ENCODE measurements at places on chromosomes 5 and 9.

DNA sequence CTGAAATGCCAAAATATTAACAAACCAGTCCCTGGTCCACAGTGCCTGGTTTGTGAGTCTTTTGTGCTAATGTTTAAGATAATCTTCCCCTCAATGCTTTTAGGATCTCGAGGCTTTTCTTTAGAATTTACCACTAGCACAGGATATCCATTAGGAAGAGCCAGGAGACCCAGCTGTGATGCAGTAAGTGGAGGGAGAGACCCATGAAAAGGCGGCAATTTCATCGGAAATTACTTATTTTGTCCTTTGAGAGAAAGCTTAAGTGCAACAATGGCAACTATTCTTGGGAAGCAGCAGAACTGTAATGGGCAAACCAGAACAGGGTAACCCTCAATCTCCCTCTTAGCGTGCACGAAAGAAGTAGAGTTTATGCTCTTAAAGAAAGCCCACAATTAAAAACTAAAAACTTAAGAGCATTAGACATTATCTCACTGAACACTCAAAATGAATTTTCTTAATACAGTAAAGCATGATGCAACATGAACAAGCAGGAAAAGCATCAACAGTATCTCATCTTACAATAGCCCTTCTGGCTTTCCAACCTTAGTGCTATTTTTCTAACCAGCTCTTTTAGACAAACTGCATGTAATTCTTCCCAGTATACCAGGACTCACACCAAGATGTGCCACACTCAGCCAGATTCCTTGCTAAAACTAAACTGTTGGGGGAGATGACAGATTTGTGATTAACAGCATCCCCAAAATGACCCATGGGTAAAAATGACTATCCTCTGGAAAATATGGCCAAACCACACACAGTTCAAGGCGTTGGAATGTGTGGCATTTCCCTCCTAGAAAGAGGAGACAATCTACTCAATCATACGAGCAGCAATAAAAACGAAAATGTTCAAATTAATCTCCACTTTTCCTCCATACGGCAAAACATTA lies 36.4 kb downstream of the PWWP2A start:
- H3K4me1 ChIP-seq = peaks cover 12% of the 10 kb centered on the region
- no peak for DNase-seq
- no peaks in the 10 kb centered on the region for H3K27me3 ChIP-seq
- H3K27ac ChIP-seq = peak overlapping the region; percentile 7
- no peaks in the 10 kb centered on the region for H3K36me3 ChIP-seq

DNA sequence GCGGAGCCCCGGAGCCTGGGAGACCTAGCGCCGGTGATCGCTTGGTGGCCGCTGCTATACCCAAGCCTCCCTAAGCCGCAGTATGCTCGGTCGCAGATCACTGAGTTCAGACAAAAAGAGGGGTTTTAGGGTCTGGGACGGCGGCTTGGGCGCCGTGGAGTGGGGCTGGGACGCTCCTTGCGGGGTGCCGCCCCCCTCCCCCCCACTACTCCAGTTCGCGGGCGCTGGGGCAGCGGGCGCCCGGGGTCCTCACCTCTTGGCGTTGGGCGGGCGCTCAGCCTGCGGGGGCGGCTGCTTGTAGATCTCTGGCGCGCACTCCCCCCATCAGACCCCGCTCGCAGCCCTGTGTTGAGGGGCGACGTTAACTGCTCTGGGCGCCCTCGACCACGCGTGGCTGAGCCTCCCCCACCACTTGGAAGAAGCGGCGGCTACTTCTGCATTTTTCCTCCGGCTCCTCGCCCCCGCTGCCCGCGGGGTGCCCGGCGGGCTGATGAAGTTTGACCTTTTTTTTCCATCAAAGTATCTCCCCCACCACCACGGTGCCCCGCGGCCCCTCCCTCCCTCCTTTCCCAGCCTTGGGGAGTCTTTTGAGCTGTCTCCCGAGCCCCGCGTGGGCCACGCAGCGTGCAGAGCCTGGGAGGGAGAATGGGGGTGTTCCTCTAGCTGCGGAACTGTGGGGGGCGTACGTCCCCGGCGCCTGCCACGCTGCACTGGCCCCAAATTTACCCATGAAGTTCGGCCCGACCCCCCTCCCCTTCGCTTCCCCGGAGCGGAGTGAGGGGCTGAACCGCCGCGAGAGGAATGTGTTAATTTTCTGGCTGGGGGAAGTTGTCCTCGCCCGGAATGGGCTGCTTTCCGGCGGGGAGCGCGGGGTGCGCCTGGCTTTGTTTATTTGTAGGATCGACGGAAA lies 1.2 kb downstream of the CXXC5 start:
- no peak for DNase-seq
- H3K27me3 ChIP-seq = no peaks in the 10 kb centered on the region
- peak overlapping the region; percentile 87 for H3K27ac ChIP-seq

DNA sequence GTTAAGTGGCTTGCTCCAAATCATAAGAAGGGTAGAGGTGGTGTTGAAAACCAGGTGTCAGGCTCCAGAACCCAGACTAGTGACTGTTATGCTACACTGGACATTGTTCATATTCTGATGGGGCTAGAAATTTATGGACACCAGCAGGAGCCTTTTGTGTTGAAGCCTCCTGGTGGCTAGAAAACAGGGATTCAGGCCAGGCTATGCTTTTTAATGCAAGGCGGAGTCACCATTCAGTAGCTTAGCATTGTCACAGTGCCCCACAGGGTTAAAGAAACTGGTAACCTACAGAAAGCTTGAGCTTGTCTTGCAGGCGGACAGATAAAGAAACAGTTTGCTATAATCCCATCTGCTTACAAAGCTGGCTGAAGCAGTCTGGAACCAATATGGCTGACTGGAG lies 23.0 kb upstream of the GOLM1 start:
- no peak overlapping the region for H3K4me3 ChIP-seq
- DNase-seq = no peak
- H3K27ac ChIP-seq = no peak overlapping the region
- no peaks in the 10 kb centered on the region for H3K36me3 ChIP-seq
- peaks cover 6% of the 10 kb centered on the region for H3K4me1 ChIP-seq
- no peaks in the 10 kb centered on the region for H3K27me3 ChIP-seq

DNA sequence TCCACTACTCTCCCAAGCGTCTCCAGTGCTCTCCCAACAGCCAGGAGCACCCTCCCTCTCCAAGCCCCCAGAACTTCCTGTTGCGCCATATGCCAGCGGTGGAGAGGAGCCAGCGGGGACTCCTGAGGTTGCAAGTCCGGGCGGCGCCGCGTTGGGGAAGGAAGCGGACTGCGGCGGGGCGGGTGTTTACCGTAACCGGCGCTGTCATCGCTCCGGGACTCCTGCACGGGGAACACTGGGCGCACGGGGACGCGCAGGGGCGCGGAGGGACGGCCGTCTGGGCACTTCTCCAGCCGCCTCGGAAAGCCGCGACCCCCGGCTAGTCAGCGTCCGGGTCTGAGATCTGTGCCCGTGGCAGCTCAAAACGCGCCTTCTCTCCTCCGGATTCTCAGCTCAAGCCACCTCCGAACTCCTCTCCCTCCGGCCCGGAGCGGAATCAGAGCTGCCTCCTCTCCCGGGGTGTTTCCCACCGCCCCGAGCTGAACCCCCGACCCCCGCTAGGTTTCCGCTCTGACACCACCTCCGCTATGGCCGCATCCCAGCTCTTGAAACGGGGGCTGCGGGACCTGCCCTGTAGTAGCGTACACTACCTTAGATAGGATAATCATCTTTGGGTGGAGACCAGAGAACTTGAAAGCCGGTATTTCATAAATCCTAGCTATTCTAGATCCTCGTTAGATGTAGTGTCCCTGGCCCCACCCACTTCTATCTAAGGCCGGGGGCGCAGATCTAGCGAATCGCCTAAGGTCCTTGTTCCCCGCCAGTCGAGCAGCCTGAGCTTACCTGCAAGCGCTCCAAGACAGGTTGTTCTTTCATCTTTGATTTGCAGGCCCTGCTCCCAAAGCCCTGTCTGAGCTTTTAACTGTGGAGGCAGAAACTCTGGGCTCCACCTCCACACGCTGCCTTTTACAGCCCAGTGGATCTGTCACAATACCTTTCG lies at the start of gene TRPM6:
TSS of gene TRPM6 (minus strand) at position 881 of the 940 bp plus-strand sequence. CDS start at position 816, 65 bp downstream.
- peak within 1 kb of the TSS; percentile 60 for H3K4me3 ChIP-seq
- H3K36me3 ChIP-seq = no peaks in the 10 kb centered on the region

DNA sequence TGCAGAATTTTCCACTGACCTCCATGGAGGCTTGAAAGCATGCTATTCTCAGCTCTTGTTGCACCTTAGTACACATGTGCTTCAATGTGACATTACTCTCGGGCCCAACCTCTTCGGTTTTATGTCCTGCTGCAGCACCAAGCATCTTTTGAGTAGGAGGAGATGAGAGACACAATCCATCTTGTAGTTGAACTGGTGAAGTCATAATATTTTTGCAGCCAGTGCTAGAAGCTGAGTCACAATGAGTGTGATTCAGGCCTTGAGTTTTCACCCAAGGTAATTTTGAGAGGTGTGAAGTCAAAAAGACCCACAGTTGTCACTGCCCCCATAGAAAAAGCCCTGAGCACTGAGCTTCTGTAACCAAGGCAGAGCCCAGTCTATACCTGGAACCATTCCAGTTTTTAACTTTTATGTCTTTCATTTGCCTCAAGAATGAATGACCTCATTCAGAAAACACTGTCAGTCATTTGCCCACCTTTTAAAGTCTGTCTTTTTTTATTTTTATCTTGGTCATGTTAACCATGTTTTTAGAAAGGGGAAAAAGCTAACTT lies 117.7 kb downstream of the ZNF462 start:
- H3K27me3 ChIP-seq = no peaks in the 10 kb centered on the region
- no peak for DNase-seq
- no peak overlapping the region for H3K4me3 ChIP-seq
- no peak overlapping the region for H3K27ac ChIP-seq
- H3K4me1 ChIP-seq = no peaks in the 10 kb centered on the region
- no peaks in the 10 kb centered on the region for H3K36me3 ChIP-seq

DNA sequence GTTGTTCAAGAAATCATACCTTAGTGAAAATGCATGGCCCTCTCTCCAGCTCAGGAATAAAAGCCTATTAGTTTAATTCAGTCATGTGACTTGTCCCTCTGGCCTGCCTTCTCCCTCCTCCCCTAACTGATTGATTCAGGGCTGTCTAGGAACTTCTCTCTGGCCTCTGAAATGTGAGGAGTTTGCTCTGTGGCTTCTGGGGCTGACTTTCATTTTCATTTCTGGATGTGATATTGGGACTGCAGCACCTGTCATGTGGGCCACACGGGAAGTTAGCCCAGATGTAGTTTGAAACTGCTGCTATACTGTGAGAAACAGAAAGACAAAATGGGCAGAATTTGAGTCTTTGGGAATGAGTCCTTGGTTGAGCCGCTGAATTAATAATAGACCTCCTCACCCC lies 44.8 kb downstream of the PARP8 start:
- no peak for DNase-seq
- no peaks in the 10 kb centered on the region for H3K27me3 ChIP-seq
- peak overlapping the region; percentile 29 for H3K27ac ChIP-seq
- no peak overlapping the region for H3K4me3 ChIP-seq
- H3K4me1 ChIP-seq = peaks cover 43% of the 10 kb centered on the region

GRCh38 chr9:18985464-18985951 lies 47.5 kb downstream of the SAXO1 start:
- no peak overlapping the region for H3K4me3 ChIP-seq
- no peak for DNase-seq
- no peaks in the 10 kb centered on the region for H3K27me3 ChIP-seq

DNA sequence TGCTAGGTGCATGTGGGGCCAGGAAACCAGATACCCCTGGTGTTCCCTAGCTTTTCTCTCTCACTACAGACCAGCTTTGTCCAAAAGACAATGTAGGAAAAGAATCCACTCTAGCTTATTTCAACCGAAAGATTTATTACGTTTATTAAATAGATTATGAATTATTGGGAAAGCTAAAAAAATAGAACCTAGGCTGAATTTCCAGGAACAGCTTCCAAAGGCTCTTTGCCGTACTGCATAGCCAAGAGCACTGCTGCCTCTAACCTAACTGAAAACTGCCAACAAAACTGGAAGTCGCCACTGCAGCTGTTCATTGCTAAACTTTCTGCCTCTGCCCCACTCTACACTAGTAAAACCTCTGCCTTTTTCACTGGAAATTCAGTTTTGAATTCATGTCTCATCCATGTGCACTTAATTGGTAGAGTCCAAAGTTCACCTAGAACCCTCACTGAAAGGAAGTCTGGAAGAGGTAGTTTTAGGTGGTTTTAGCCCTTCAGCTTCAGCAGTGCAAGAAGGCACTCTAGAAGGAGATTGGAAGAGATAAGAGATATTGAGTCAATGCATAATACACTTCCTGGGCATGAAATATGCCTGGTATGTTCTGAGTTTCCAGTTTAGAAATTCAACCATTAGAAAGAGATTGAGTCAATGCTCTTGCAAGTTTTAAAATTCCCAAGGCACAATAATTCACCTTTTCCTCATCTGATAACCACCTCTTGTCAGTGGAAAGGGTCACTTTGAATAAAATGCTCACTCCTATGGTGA lies 927.9 kb downstream of the MAT2B start:
- no peaks in the 10 kb centered on the region for H3K36me3 ChIP-seq
- no peak overlapping the region for H3K27ac ChIP-seq
- no peak for DNase-seq
- no peaks in the 10 kb centered on the region for H3K4me1 ChIP-seq
- H3K4me3 ChIP-seq = no peak overlapping the region
- H3K27me3 ChIP-seq = no peaks in the 10 kb centered on the region

- peaks cover 100% of the 10 kb centered on the region for H3K36me3 ChIP-seq
- no peaks in the 10 kb centered on the region for H3K27me3 ChIP-seq
- no peak overlapping the region for H3K27ac ChIP-seq
- H3K4me1 ChIP-seq = no peaks in the 10 kb centered on the region
- DNase-seq = no peak
Observed at GRCh38 chr9:92257327-92257726, 36.2 kb downstream of the IARS1 start.

GRCh38 chr9:88657893-88658292 lies 122.9 kb downstream of the NXNL2 start:
- H3K36me3 ChIP-seq = no peaks in the 10 kb centered on the region
- no peaks in the 10 kb centered on the region for H3K4me1 ChIP-seq
- no peak overlapping the region for H3K4me3 ChIP-seq
- no peak for DNase-seq
- no peak overlapping the region for H3K27ac ChIP-seq

DNA sequence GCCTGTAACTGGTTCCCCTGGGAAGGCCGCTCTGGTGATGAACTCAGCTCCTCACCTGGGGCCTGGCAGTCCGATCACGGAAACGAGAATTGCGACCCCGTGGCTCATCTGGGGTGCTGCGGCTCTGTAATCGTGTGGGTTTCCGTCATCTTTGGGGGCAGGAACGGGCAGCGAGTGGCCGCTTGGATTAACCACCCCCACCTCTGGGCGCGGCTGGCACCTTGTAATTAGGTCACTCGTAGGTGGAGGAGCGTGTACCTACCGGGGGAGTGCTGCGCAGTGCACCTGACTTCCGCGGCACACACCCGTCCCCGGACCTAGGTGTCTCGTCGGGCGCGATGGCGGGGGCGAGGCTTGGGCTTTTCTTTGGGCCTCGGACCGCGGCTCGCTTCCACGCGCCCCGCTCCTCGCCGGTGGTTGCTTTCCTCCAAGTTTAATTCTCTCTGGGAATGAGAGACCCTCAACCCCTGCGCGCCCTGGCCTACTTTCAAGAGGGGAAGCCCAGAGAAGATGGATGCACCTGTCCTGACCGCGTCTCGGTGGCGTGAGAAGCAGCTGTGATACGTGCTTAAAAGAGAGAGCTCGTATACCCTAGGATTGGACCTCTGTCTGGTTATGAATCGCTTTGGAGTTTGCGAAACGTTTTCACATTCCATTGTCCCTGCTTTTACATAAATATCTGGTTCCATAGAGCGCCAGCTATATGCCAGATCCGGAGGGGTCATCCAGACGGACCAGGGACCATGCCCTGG lies 744 bp upstream of the PPP2CA start:
- H3K4me1 ChIP-seq = peaks cover 14% of the 10 kb centered on the region
- H3K27me3 ChIP-seq = no peaks in the 10 kb centered on the region
- no peaks in the 10 kb centered on the region for H3K36me3 ChIP-seq
- H3K27ac ChIP-seq = peak overlapping the region; percentile 100
- peak overlapping the region; percentile 94 for H3K4me3 ChIP-seq

GRCh38 chr5:169250887-169251286 lies 50.1 kb downstream of the SLIT3 start:
- H3K27me3 ChIP-seq = no peaks in the 10 kb centered on the region
- DNase-seq = no peak
- H3K4me1 ChIP-seq = peaks cover 4% of the 10 kb centered on the region
- no peak overlapping the region for H3K27ac ChIP-seq
- no peak overlapping the region for H3K4me3 ChIP-seq
